ENCODE measurements at places on chromosomes 1 and 21.

- no peak for DNase-seq
These were observed 42.7 kb downstream of the GJA5 start for GRCh38 chr1:147717706-147718097.

DNA sequence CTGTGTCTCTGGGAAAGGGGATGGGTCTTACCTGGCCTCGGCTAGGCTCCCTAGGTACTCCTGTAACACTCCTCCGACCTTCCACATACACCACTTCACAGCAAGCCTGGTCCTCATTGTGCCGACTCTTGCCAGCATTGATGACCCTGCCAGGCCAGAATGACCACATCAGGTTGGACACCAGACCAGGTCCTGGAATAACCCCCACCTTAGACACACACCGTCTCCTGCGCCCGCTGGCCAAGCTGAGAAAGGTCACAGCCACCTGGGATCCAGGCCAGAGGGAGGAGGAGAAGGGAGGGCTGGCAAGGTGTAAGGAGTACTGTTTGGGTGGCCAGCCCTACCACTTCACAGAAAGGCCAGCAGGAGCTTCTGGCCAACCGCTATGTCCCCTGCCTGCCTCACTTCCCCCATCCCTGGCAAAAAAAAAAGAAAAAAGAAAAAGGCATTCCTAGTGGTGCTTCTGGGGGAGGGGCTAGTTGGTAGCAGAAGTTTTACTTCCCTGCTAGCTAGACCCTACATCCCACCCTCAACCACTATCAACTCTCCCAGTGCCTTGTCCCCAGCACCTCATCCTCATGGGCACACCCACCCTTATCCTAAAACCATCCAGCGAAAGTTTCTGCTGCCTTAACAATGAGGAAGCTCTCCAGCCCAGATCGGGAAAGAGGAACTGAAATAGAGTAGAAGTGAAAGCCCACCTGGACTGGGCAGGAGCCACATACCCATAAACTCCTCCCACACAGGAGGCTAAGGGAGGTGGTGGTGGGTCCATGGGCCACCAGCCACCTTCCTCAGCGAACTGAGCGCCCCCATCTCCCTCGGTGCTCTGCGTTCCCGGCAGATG lies 1.4 kb downstream of the PPM1J start:
- DNase-seq: no peak

- no peak for DNase-seq
These were observed 519 bp upstream of the IQCC start for GRCh38 chr1:32204943-32205361.

- DNase-seq: no peak
These were observed 154.3 kb downstream of the GLUL start for GRCh38 chr1:182237329-182237728.

DNA sequence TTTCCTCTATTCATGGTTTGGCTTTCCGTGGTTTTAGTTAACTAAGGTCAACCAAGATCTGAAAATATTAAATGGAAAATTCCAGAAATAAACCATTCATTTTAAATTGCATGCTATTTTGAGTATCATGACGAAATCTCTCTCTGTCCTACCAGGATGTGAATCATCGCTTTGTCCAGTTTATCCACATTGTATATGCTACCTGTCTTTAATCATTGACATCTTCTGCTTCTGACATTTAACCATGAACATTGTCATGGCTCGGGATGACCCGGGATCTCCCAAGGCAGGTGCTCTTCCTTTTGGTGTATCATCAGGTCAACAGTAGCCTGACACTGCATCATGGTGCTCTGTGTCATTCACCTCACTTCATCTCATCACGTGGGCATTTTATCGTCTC lies 125.5 kb upstream of the HNRNPU start:
- DNase-seq: no peak

DNA sequence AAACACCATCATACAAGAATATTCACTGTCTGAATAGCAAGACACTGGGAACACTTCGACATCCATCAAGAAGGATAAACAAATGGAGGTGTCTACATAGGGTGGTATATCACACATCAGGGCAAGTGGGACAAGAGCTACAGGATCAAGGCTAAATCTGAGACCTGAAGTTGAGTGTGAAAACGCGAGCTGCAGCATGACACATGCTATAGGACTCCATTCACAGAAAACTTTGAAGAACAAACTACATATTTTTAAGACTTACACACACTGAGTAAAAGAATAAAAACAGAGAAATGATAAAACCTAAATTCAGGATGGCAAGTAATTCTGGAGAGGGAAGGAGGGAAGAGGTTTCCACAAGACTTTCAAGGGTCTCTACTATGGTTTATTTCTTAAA lies 2.1 kb downstream of the TTC39A start:
- no peak for DNase-seq

GRCh38 chr1:17915511-17916197 lies 160.5 kb downstream of the ACTL8 start:
- DNase-seq: no peak

DNA sequence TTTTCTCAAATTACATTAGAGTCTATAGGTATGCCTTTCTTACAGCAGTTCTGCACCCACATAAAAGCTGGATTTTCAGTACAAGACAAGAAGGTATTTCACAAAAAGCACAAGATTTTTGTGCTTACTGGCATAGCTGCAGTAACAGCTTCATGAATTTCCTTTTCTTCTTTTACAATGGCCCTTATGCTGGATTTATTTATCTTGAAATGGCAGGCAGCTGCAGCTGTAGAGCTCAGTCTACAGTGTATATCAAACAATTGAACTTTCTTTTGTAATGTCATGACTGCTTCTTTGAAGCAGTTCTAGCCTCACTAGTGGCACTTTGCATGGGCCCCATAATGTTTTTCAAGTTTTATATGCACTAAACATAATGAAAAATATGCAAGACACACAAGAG lies 510.2 kb downstream of the KCNT2 start:
- DNase-seq: no peak

GRCh38 chr1:217982331-217983050 lies 302.6 kb upstream of the RRP15 start:
- no peak for DNase-seq

GRCh38 chr1:248152056-248152827 lies 7.3 kb downstream of the OR2M5 start:
- DNase-seq: no peak

GRCh38 chr1:183887826-183888819 lies 83.2 kb downstream of the RGL1 start:
- no peak for DNase-seq

Measured in T-helper 2 cell (primary cell).